Dermis blood vessel endothelial cell (primary cell): ENCODE measurements at places on chromosomes 16 and 17. TPM values are rescaled to one million over a fixed set of nuclear protein-coding genes. Genes with fewer than 3 reads are reported as not detected.

TP53TG3F gene
- total RNA-seq, result not detected in 2 replicates

GID4 gene
- 6.3 and 8.8 TPM in 2 replicates for total RNA-seq

RNF112 gene
- total RNA-seq, result 0.51 and 0.70 TPM in 2 replicates

PERCC1 gene
- total RNA-seq, result not detected in 2 replicates

TMEM106A gene
- total RNA-seq, result 2.4 and 2.5 TPM in 2 replicates

DNA sequence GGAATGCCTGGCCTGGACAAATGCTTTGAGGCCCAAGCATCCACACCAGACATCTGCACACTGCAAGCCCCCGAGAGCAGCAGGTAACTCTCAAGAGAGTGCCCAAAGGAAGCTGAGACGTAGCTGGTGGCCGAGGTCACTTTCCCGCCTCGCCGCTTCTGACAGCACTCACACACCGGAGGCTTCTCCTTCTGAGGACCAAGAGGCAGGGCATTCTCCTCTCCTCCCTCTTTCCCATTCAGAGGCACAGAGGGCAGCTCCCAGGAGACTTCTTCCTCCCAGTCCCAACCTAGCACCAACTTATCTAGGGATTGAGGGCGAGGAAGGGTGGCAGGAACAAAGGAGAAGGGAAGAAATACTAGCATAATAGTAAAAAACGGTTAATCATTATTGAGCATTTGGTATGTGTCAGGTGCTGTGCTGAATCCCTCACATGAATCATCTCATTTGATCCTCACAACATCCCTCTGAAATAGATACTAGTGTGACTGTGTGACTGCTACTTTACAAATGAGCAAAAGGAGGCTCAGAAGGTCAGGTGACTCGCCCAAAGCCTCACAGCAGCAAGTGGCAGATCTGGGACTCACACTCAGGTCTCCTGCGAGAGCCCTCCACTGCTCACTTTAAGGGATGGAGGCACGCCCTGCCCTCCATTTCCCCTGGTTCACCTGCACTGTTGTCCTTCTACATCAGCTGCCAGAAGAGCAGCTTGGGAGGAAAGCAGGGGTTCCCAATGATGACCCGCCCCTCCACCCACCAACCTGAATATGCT is 41.8 kb downstream of the MYO18A start:
- peak; percentile 10 for DNase-seq

DNA sequence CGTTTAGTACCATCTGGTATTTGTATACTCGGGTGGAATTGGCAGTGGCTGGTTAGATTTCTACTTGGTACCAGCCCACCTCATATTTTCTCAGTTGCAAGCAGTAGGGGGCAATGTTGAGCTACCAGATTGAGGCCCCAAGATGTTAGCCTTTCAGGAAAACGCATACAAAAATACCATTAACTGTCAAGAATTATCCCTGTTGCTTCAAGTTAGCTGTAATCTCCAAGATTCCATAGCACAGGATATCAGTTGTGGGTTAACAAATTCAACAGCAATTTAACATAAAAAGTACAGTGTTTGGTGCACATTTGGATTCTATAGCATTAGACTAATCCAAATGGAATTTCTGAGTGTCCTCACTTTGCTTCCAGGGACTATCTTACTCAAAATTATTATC is 188.2 kb downstream of the FTO start:
- DNase-seq, result peak; percentile 86

DNA sequence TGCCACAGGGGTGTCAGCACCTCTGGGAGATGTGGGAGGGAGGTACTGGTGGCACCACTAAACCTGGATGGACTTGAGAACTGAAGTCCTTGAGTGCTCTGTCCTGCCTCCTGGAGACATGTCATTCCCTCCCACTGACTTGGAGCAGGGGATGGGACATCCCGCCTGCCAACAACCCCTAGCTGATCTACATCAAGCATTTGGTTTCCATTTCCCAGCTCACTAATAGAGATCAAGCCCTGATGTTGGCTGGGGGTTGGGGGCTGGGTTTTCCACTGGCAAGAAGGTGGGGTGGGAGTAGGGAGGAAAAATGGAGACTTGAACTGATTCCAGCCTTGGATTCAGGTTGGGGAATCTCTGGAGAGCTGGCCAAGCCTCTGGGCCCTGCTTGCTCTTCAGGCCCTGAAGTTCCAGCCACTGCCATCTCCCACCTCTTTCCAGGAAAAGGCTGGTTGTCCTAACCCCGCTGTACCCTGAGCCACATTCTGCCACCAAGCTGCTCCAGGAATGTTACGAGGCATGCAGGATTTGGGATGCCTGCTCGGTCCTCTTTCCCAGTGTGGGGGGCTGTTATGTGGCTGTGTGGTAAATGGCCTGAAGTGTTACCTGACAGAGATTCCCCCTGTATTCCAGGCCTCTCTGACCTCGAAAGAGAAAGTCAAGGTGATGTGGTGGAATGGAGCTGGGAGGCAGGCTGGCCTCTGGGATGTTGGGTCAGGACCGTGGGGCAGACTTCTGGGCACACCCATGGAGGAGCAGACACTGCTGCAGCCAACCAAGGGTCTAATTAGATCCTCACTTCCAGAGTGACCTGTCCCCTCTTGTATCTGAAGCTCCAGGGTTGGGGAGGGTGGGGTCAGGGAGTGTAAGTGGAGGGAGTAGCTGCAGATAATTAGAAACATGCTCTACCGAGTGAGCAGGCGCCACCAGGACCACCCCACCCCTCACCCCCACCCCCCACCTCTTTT is 16.7 kb downstream of the IGFBP4 start:
- DNase-seq, result no peak

GRCh38 chr16:27973678-27974077 is 89.8 kb downstream of the GSG1L start:
- no peak for DNase-seq

DNA sequence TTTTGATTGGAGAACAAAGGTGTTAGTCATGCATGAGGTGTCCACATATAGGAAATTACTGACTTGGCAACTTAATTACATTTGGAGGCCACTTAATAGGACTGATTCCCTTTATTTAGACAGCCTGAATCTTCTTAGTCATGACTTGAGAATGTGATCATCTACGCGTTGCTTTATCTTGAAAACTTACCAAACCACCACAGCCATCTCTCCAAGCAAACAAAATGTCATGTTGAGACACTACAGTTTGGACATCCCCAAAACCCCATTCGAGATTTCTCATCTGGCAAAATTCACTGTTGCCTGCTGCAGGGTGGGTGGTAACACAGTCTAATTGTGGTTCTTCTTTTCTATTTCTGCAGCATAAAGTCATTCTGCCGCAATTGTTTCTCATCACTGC is 176.5 kb upstream of the CDH5 start:
- no peak for DNase-seq

DNA sequence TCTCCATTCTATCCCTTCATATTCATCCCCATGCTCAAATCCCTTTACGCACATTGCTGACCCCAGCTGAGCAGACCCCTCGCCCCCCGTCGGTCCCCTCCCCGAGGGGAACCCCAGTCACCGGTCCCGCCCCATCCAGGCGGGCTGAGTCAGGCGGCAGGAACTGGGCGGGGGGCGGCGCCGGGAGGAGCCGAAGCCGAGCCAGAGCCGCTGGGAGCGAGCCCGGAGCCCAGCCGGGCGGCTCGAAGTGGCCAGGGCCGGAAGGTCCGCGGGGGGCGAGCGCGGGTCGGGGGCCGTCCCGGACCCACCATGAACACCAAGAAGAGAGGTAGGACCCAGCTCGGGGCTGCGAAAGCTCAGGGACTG is 8.6 kb downstream of the RIPOR1 start:
- DNase-seq, result peak; percentile 84

GRCh38 chr16:64900019-64900418 is 221.8 kb downstream of the CDH11 start:
- no peak for DNase-seq

DNA sequence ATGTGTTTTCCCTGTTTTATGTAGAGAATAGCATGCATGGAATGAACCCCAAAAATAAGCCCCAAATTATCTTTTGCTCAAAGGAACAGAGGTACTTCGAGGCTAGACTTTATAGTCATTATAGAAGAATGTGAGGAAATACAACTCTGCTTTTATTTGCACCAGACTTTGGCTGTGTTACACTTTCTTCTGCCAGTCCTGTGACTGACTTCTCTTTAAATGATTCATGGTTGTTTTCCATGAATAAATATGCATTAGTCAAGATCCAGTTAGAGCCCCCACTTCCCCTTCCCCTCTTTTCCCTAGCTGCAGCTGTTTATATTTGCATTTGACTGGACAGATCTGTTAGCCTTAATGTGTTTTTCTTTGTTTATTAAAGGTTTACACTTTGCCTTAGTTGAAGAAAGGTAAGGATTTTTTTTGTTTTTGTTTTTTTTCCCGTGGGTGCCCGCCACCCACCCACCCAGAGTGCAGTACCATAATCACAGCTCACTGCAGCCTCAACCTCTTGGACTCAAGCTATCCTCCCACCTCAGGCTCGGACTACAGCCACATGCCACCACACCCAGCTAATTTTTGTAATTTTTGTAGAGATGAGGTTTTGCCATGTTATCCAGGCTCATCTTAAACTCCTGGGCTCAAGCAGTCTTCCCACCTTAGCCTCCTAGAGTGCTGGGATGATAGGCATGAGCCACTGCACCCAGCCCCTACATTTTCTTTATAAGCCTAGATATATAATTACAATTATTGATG is 152.6 kb downstream of the CYB561 start:
- peak; percentile 58 for DNase-seq

DNA sequence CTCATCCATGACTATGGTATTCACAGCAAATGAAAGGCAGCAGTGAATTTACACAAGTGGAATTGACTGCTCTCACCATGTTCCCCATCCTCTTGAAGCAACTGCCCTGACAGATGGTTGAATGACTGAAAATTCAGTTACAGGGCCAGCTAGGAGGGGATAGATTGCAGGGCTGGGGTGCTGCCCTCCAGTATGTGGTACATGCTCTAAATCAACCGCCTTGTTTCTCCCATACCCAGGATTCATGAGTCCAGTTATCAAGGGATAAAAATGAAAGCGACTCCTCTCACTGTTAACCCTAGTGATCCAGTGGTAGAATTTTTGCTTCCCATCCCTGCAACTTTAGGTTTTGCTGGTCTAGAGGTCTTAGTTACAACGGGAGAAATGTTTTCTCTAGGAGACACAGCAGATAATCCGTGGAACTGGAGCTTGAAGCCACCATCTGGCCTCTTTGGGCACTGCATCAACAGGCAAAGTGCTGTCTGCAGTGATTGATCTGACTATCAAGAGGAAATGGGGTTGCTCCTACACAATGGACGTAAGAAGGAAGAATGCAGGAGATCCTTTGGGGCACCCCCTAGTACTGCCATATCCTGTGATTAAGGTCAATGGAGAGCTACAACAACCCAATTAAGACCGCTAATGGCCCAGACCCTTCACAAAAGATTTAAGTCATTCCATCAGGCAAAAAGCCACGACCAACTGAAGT is 32.0 kb downstream of the SCPEP1 start:
- peak; percentile 75 for DNase-seq

DNA sequence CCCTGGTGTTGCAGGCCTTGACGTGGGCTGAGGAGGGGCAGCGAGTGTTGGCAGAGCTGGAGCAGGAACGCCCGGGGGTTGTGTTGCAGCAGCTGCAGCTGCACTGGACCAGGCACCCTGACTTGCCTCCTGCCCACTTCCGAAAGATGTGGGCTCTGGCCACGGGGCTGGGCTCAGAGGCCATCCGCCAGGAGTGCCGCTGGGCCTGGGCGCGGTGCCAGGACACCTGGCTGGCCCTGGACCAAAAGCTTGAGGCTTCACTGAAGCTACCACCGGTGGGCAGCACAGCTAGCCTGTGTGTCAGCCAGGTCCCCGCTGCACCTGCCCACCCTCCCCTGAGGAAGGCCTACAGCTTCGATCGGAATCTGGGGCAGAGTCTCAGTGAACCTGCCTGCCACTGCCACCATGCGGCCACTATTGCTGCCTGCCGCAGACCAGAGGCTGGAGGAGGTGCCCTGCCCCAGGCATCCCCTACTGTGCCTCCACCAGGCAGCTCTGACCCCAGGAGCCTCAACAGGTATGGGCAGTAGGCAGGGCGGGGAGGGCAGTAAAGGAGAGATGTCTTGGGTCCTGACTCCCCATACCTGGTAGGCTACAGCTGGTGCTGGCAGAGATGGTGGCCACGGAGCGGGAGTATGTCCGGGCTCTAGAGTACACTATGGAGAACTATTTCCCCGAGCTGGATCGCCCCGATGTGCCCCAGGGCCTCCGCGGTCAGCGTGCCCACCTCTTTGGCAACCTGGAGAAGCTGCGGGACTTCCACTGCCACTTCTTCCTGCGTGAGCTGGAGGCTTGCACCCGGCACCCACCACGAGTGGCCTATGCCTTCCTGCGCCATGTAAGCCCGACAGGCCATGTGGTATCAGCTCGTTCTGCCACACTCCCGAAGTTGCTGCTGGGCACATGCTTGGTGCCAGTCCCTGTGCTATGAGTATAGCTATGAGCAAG is 5.6 kb downstream of the PLEKHG4 start:
- peak; percentile 63 for DNase-seq
